ENCODE measurements at places on chromosomes 7 and 10. TPM values are rescaled to one million over a fixed set of nuclear protein-coding genes. Genes with fewer than 3 reads are reported as not detected.

- no peaks in the 10 kb centered on the region for H3K36me3 ChIP-seq
- DNase-seq, result no peak
- no peak overlapping the region for H3K27ac ChIP-seq
- no peak overlapping the region for H3K4me3 ChIP-seq
Observed at GRCh38 chr10:501596-501995, 187.9 kb downstream of the DIP2C start.

GRCh38 chr7:123864966-123865365 lies 20.0 kb downstream of the HYAL4 start:
- DNase-seq, result no peak
- peaks cover 29% of the 10 kb centered on the region for H3K27me3 ChIP-seq
- H3K36me3 ChIP-seq, result no peaks in the 10 kb centered on the region
- no peaks in the 10 kb centered on the region for H3K4me1 ChIP-seq
- H3K27ac ChIP-seq, result no peak overlapping the region
- H3K4me3 ChIP-seq, result no peak overlapping the region

DNA sequence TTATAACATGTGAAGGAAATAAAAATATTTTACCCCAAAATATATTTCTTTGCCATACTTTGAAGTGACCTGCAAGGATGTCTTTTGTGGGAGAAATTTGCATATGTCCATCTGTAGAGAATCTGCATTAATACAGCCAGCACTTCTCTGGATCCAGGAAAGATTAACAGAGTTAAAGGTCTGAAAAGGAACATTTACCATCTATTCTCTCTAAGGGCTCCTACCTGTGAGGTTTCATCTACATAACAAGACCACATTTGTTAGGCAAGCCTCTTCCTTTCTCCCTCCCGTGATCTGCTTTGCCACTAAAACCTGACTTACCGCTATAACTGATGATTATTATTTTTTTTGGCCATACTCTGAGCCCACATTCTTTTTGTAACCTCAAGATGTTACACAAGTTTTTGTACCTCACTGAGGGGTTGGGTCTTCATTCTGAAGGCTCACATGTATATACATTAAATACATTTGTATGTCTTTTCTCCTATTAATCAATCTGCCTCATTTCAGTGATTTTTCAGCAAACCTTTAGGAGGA lies 129.4 kb downstream of the AKR1D1 start:
- H3K4me1 ChIP-seq, result no peaks in the 10 kb centered on the region
- H3K27me3 ChIP-seq, result no peaks in the 10 kb centered on the region
- H3K36me3 ChIP-seq, result no peaks in the 10 kb centered on the region
- no peak overlapping the region for H3K27ac ChIP-seq

- no peak overlapping the region for H3K4me3 ChIP-seq
- DNase-seq, result no peak
- H3K27ac ChIP-seq, result no peak overlapping the region
- peaks cover 6% of the 10 kb centered on the region for H3K4me1 ChIP-seq
Observed at GRCh38 chr10:25036381-25036780, 20.0 kb downstream of the THNSL1 start.

DNA sequence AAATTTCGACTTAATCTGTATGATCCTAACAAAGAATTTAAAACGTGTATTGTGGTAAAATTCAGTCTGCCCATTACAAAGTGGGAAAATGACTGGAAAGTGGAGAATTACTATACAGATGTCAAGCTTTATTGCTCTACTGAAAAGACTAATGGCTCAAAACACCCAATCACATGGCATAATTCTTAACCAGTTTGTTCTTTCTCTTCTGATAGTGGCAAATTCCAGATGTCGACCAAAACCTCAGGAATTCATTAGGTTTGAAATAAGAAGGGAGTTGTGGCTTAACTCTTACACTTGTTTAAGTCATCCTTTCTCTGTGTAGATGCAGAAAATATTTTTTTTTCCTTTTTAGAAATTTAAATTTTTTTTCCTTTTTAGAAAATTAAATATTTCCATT lies 1254.9 kb upstream of the LRRN3 start:
- no peaks in the 10 kb centered on the region for H3K4me1 ChIP-seq
- H3K36me3 ChIP-seq, result no peaks in the 10 kb centered on the region
- DNase-seq, result no peak

PPP1R3C gene
- 0.16 TPM for total RNA-seq

AEBP1 gene
- 18.4 TPM for total RNA-seq

DNA sequence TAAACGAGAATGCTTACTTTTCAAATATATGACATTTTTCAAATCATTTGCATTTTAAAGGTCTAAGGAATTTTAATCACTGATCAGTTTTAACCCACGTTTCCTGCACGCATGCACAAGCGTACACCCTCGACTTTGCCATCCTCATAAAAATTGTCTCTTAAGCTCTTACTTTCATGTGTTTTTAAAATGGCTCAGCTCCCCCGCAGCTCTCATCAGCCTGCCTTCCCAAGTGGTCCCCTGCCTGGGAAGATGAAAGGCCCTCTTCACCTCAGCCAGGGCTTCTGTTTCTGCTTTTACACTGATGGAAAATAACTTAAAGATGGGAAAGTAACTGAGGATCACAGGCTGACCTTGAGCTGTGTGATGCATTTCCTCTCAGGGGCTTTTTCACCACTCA lies 131.6 kb upstream of the LSM8 start:
- H3K4me1 ChIP-seq, result no peaks in the 10 kb centered on the region
- H3K27ac ChIP-seq, result no peak overlapping the region
- no peaks in the 10 kb centered on the region for H3K36me3 ChIP-seq
- no peak for DNase-seq

SYNPO2L gene
- not detected for total RNA-seq

All from activated T-cell treated with anti-CD3 and anti-CD28 coated beads, Interleukin-2, amount 50 U/mL, for 72 hours (primary cell).